ENCODE measurements at places on chromosomes 2 and 18.

DNA sequence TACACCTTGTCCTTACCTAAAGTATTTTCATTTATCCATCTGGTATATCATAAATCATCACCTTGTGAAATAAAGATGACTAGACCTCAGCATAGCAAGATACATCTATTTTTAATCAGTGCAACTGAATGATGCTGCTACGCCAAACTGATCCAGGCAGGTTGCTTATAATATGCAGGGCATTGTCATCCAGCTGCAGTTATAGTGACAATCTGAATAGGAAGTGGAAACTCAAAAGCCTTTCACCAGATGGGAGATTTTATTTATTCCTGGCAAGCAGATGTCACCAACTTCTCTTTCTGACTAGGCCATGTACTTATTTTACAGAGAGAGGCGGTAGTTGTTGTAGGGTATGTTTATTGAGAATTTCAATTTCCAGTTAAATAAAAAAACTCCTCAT, 747.3 kb downstream of the ADCYAP1 start:
- DNase-seq = no peak

GRCh38 chr2:49240608-49241007, 86.3 kb upstream of the FSHR start:
- no peak for DNase-seq

DNA sequence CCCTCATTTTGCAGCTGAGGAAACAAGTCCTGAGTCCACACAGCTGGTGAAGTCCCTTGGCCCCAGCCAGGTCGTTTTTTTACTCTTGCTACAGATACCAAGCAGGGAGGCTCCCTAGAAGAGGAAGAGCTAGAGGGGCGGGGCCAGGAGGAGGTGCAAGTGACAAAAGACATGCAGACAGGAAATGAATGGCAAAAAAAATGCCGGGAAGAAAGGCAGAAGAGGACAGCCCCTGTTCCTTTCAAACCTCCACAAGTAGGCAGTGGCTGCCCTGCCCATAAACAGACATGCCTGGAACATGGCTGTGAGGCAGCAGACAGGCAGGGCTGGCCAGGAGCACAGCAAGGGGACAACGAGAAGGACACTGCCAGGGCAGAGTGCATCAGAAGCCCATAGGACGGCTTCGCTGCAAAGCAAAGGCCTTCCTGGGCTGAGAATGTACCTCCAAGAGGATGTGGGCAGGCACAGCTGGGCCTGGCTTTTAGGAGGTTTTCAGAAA, 108.7 kb downstream of the ZBTB7C start:
- DNase-seq = no peak

DNA sequence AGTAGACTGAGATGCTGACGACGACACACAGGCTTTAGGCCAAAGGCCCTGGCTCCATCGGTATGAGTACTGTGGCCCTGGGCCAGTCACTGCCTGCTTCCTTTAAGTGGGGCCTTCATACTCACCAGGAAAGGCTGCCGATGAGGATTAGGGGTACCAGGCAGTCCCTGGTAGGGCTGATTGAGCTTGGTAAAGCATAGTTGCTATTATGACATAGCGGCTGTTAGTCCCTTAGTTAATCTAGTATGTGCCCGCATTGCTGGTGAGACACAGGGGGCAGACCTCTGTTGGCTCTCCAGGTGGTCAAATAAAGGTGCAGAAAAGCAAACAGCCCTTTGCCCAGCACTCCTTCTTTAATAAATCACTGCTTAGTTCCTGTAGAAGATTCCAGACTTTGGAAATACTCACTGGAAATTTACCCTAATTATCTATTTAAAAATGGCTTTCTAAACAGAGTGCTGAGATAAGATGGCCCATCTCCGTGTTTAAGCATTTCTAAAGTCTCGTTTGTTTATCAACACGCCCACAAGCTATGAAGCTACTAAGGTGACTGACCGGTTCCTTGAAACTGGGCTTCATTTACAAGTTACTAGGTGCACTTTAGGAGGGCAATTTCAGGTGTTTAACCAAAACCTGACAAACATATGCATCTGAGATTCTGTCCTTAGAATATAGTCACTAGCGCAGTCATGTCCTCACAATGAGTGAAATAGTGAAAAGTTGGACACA, 8.7 kb upstream of the BIN1 start:
- DNase-seq = no peak

DNA sequence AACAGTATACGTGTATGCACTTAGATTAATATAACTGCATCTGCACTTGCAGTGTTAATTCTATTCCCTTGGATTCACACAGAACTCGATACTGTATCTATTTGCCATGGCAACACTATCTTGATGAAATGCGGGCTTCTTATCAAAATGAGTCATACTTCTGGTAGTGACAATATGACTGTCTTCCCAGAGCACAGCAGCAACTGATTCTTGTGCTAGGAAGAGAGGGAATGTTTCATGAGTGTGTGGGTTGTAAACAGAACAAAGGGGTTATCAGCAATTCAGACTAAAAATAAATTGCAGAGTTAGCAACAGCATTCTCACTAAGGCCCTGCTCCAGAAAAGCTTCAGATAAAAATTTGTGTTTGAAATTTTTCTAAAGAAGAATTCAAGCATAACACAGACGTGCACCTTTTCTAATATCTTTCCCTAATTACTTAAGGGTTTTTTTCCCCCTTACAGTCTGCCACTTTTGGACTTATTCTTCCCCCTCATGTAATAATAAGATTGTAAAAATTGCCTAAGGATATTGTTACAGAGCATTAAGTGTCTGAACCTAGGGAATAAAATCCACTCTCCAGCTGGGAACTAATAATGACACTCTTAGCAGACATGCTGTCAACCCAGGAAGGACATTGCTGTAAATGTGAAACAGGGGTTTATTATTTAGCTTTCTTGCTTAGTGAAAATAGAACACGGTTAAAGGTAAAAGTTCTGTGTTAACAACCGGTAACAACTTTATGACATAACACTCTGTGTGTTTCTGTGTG, 99.9 kb upstream of the SLC38A11 start:
- no peak for DNase-seq

- DNase-seq = no peak
Observed at GRCh38 chr18:79523206-79523735, 127.5 kb downstream of the NFATC1 start.

GRCh38 chr2:46053564-46053963, 243.6 kb upstream of the EPAS1 start:
- no peak for DNase-seq

DNA sequence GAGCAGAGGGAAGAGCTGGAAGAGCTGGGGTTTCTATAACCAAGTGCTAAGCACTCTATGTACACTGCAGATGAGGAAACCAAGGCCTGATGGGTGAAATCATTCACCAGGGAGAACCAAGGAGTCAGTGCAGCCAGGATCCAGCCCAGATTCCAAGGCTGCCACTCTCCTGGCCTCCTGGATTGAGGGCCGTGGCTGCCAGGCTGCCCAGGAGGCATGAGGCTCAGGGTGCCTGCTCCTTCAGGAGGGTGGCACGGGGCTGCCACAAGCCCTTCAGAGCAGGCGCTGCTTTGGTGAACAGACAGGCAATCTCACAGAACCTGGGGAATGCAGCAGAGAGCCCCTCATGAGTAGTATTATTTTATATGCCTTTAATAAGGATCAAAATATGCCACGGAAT, 293.7 kb upstream of the HDAC4 start:
- DNase-seq = no peak

DNA sequence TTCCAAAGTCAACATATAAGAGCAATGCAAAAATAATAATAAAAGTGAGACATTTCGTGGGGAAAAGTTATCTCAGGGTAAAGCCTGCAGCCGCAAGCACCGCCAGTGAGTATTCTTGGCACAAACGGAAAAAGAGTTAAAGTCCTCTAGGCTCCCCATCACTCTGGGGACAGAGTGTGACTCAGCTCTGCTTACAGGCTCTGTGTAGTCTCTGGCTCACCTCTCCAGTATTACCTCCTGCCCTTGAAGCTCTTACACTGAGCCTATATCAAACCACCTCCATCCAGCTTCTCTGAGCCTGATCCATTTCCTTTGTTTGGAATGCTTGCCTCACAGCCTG, 55.5 kb downstream of the MTHFD2 start:
- DNase-seq = no peak

DNA sequence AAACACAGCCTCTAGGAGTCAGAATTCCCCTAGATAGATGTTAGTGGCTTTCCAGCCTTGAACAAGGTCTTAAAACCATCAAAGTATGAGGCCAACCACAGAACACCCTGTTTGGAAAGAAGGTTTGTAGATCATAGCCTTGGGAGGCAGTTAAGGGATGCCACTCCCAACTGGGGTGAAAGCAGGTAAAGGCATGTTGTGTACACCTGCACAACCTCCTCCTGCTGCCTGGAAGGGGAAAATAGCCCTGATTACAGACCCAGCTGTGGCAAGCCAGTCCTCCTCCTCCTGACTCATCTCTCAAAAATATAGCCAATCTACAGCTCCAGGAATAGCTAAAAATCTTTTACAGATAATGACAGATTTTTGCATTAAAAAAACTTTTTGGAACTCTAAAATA, 108.1 kb downstream of the RBM43 start:
- DNase-seq = no peak

- DNase-seq = no peak
Observed at GRCh38 chr2:16625201-16625729, 40.4 kb downstream of the CYRIA start.

- DNase-seq = no peak
Observed at GRCh38 chr2:233928594-233929351, 11.6 kb downstream of the TRPM8 start.

DNA sequence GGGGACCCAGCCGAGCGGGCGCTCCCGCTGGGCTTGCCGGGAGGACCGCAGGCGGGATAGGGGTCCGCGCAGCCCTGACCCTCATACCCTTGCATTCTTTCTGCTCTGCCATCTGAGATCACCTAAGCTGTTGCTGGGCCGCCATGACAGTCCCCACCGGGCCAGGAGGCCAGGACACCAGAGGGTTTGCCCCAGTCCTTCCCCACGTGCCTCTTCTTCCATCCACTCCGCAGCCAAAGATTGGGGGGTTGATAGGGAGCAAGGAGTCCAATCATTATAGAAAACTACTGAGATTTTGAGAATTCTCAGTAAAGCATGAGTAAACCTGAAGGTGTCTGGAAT, 453 bp upstream of the GRB14 start:
- DNase-seq = no peak

DNA sequence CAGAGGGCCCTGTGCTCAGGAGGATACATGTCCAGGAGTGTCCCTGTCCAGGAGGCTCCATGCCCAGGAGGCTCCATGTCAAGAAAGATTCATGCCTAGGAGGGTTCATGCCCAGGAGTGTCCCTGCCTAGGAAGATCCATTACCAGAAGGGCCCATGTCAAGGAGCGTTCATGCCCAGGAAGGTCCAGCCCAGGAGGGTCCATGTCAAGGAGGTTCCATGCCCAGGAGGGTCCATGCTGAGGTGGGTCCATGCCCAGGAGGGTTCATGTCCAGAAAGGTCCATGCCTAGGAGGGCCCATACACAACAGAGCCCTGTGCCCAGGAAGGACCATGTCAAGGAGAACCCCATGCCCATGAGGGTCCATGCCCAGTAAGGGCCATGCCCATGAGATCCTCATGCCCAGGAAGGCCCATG, 7.0 kb downstream of the GPR35 start:
- no peak for DNase-seq

DNA sequence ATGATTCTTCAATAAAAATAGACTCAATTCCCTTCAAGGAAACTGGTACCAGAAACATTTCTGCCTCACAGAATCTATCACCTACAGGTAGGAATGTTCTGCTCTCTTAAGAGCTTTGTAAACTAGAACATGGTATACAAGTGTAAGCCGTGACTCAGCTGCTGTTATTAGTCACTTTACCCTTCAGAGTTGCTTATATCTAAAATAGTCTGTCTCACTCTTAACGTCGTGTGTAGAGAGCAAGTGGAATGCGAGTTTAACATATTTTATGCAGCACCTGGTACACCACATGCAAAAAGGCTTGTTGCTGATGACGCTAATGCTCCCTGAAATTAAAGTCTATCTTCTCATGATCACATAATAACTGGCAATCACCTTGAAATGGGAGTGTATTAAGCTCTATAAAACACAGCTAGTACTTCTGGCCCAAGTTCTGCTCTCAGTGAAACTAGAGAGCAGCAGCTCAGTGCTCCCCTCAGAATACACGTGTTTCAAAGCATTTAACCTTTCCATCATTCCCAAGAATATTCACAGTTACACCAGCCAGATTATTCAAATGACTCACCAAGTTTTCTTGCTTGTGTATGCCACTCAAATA, 420.0 kb downstream of the ZEB2 start:
- DNase-seq = no peak

DNA sequence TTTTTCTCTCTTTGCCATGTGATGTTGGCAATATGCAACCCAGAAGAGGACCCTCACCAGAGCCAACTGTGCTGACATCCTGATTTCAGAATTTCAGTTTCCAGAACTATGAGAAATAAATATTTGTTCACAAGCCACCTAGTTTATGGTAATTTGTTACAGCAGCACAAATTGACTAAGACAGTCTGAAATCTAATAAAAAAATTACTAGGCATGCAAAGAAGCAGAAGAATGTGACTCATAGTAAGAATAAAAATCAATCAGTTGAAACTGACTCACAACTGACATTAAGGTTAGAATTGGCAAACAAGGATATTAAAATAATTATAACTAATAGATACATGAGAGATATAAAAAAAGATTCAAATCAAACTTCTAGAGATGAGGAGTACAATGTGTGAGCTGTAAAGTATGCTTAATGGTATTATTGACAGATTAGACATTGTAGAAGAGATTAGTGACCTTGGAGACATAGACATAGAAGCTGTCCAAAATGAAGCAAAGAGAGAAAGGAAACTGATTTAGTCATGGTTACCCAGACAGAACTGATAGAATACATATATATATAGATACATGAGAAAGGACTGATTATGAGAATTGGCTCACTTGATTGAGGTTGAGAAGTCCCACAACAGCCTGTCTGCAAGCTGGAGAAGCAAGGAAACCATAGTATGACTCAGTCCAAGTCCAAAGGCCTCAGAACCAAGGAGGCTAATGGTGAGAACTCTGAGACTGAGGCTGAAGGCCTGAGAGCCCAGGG, 27.8 kb upstream of the TTC39C start:
- no peak for DNase-seq

DNA sequence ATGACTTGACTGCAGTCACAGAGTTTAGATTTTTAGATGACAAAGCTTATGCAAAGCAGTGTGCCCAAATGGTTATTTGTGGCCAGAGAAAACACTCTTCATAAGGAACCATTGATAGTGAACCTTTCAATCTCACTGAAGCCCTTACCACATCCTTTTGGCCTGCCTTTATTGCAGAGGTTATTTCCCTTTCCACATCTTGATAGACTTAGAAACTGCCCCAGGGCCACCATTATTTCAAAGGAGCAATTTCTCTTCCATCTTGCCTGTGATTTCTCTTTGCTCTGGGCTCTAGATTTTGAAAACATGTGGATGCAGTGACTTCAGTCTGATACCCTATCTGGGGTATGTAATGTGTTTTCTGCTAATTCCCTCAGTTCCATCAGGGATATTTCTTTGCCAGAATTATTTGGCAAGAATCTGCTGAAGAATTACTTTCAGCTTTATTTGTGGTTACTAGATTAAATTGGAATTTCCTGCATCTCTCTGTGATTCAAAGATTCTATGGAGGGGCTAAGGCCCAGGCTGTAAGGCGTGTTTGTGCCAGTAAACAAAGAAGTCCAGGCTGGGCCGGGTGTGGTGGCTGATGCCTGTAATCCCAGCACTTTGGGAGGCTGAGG, 51.0 kb downstream of the MOGAT1 start:
- no peak for DNase-seq

All from NCI-H2107 (cell line).